H7 (cell line): ENCODE measurements at places on chromosomes 5 and 9.

DNA sequence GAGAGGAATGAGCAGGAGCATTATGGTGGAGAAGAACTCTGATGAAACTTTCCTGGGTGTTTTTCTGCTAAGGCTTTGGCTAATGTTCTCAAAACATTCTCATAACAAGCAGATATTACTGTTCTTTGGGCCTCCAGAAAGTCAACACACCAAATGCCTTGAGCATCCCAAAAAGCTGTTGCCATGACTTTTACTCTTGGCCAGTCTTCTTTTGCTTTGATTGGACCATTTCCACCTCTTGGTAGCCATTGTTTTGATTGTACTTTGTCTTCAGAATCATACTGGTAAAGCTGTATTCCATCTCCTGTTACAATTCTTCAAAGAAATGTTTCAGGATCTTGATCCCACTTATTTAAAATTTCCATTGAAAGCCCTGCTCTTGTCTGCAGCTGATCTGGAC, 139.6 kb downstream of the MAN2A1 start:
- DNase-seq, result no peak

DNA sequence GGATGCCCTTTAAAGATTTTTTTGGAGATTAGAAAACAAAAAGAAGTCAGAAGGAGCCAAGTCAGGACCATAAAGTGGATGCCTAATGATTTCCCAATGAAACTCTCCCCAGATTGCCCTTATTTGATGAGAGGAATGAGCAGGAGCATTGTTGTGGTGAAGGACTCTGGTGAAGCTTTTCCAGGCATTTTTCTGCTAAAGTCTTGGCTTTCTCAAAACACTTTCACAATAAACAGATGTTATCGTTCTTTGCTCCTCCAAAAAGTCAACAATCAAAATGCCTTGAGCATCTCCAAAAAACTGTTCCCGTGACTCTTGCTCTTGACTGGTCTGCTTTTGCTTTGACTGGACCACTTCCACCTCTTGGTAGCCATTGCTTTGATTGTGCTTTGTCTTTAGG, 121.8 kb downstream of the CAAP1 start:
- no peak for DNase-seq

DNA sequence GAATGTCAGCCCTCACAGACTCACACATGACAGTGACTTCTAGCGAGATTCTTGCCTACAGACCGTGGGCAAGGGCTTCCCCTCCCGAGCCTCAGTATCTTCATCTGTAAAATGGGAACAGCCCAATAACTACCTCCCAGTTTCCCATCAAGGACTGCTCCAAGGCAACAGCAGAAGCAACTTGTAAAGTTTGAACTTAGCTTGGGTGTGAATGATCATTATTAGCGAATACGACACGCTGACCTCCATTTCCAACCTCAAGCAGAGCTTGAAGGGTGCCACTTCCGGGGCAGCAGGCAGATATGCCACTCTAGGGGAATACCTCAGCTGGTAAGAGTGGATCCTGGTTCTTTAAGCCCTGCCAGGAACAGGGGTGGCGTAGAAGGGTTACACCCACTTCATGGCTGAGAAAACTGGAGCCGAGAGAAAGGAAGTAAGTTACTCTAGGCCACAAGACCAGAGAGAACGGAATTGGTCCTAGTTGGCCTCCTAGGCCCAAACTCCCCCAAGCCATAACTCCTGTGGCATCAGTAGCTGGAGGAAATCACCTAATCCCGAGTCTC, 2.0 kb downstream of the RNF44 start:
- no peak for DNase-seq

DNA sequence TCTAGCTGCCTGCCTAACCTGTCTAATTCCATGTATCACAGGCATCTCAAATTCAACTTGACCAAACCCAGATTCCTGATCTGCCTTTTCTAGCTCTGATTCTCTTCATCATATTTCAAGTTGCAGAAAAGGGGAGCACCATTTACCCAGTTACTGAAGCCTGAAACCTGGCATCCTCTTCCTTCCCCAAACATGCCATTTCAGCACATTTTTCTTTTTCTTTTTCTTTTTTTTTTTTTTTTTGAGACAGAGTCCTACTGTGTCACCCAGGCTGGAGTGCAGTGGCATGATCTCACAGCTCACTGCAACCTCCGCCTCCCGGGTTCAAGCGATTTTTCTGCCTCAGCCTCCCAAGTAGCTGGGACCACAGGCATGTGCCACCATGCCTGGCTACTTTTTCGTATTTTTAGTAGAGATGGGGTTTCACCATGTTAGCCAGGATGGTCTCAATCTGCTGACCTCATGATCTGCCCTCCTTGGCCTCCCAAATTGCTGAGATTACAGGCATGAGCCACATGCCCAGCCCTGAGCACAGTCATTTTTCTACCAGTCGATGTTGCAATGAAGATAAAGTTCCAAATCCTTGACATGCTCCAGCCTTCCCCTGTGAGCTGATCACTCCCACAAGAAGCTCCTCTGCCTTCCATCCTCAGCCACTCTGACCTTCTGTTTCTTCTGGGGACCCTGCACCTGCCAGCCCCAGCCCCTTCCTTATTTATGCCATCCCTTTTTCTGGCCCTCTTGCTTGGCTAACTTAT, 32.2 kb downstream of the ACER2 start:
- DNase-seq, result no peak

GRCh38 chr5:123113136-123113535, 24.1 kb downstream of the PRDM6 start:
- DNase-seq, result no peak

DNA sequence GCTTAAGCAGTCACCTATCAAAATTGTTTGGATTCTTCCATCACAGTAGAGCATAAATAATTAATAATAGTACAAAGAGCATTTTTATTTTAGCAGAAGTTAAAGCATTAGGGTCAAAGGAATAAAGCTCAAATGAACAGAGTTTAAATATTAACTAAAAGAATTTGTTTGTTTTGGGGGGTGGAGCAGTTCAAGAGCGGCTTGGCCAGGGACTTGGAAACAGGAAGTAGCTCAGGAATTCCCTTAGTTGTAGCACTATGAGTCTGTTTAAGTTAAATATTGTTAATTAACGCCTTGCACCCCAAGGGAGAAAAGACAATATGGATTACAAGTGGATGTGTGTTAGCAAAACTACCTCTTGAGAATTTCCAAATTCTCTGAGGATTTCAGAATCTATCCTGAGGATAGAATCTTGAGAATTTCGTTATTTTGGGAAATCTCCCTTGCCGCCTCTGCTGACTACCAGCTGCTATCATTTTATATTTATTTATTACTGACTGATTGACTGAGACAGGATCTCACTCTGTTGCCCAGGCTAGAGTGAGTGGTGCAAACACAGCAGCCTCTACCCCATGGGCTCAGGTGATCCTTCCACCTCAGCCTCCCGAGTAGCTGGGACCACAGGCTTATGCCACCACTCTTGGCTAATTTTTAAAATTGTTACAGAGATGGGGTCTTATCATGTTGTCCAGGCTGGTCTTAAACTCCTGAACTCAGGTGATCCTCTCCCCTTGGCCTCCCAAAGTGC, 96.7 kb upstream of the CHD1 start:
- DNase-seq, result no peak

DNA sequence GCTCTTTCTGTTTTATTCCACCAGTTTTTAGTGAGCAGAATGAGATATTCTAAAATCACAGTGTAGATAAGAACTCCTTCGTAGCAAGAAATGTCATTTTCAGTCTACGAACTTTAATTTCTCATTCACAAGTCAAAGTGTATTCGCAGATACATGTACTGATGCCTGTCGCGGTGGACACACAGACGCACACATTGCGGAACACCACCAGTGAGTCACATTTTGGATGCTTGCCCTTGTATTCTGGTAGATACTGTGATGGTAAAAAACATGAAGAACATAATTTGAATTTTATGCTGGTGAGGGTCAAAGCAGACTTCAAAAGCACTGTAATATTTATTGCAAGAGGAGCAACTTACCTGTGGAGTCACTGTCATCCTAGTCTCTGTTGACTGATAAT, 4.7 kb upstream of the C9orf57 start:
- no peak for DNase-seq

DNA sequence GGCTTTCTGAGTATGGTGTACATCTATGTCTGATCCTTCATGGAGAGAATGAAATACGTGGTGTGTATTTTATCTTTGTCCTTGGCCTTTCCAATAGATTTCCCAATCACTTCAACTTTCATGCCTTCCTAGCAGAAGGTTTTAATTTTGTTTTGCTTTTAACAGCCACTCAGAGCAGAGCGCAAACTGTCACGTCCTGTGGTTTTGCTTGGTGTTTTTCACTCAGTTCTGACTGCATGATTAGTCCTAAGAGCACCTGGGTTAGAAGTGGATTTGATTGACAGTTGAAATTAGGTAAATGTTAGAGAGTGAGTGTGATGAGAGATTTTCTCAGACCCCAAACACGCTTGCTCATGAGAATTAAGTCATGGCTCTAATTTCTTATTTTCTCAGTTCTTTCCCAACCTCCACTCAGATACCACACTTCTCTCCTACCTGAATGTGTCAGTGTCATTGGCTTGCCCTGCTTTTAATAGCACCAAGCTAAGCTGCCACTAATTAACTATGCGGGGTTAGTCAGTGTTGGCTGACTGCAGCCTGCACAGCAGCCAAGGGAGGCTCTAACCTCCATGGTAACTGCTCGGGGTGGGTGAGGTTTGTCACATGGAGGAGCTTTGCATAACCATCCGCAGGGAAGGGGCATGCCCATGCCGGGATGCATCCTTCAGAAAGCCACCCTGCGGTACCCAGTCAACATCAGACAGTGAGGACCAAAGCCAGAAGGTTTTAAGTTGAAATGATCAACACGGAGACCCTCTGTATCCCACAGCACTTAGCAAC, 173.4 kb downstream of the NR3C1 start:
- DNase-seq, result peak; percentile 39

DNA sequence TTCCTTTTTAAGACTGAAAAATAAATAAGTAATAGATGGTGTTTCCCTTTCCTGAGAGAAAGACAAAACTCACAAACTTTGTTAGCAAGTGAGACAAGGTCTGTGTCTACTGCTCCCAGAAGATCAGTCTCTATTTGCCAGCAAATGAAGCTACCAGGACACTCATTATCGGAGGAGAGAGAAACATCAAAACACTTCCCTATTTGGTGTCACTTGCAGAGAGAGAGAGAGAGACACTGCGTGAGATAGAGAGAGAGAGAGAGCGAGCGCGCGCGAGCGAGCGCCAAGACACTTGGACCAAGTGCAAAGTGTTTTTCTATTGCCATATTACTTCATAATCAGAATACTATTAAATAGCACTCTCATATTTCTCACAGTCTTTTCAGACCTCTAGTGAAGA, 142.7 kb downstream of the KCNN2 start:
- DNase-seq, result no peak

DNA sequence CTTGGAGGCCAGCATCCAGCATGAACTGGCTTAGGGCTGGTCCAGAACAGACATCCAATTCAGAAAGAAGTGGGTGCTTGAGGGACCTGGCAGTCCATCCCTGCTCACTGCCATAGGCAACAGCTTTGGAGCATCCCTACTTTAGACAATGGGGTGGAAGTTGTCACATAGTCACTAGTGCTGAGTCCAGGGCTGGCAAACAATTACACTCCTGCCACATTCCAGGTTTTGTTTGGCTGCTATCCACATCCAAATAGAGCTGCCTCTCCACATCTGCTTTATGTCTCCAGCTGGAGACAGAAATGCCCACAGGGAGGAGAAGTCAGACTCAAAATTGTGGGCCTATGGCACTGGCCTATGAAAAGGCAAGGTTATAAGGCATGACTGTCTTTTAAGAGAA, 7.0 kb downstream of the FSTL4 start:
- peak; percentile 3 for DNase-seq

GRCh38 chr9:86126998-86127972, 27.9 kb upstream of the GOLM1 start:
- peak; percentile 87 for DNase-seq
